ENCODE measurements at places on chromosomes 4 and X. TPM values are rescaled to one million over a fixed set of nuclear protein-coding genes. Genes with fewer than 3 reads are reported as not detected.

Gene GUCY1B1
- total RNA-seq, result 45.1 TPM

Gene DNAJB14
- 53.9 TPM for total RNA-seq

Gene RIBC1
- total RNA-seq, result 0.82 TPM

GRCh38 chrX:46204721-46205422, 340.3 kb downstream of the ZNF674 start:
- no peak overlapping the region for H3K27ac ChIP-seq
- no peak for DNase-seq
- H3K36me3 ChIP-seq, result no peaks in the 10 kb centered on the region
- H3K4me3 ChIP-seq, result no peak overlapping the region
- H3K27me3 ChIP-seq, result no peaks in the 10 kb centered on the region

DNA sequence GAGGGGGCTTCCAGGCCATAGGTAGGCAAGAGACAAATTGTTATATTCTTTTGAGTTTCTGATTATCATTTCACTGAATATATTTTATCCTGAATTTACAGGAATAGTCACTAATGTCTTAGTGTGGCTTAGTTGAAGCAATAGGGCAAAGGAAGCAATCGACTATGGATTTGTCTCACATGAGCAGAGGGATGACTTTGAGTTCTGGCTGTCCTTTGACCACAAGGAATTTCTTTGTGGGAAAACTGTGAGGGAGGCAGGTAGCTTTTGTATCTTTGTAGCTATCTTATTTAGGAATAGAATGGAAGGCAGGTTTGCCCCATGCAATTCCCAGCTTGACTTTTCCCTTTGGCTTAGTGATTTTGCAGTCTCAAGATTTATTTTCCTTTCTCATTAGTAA, 207.3 kb upstream of the ANXA10 start:
- no peak for DNase-seq
- no peak overlapping the region for H3K4me3 ChIP-seq
- H3K27ac ChIP-seq, result no peak overlapping the region
- no peaks in the 10 kb centered on the region for H3K4me1 ChIP-seq
- no peaks in the 10 kb centered on the region for H3K27me3 ChIP-seq
- no peaks in the 10 kb centered on the region for H3K36me3 ChIP-seq

DNA sequence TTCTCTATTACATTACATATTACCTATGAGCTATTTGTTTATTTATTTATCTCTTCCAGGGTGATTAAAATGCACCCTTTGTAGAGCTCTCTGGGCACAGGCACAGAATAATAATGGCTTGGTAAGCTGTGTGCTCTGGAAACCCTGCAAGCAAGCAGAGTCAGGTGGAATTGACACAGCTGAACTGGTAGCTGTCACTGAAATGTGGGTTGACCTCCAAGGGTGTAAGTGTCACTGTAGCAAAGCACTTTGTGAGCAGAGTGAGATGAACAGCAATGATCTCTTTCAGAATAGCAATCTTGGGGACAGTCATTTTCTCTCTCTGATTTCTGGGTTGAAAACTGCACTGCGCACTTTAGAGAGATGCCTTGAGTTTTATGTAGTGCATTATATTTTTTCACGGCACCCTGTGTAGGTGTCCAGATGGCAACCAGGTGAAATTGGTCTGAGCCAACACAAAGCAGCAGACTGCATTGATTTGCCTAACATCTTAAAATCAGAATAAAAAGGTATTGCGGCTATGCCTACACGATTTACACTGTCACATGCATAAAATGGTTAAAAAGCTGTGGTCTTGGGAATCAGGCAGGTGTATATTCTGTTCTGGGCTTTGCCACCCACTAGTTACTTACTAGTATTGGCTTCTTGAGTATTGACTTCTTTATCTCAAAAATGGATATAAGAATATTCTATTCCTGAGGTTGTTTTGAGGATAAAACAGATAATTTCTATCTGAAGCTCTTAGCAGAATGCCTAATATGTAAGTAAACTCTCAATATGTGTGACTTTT, 450.3 kb downstream of the RAPGEF2 start:
- H3K27ac ChIP-seq, result no peak overlapping the region
- H3K27me3 ChIP-seq, result no peaks in the 10 kb centered on the region
- DNase-seq, result no peak
- H3K36me3 ChIP-seq, result no peaks in the 10 kb centered on the region

- no peaks in the 10 kb centered on the region for H3K27me3 ChIP-seq
- no peaks in the 10 kb centered on the region for H3K36me3 ChIP-seq
- H3K27ac ChIP-seq, result no peak overlapping the region
- no peaks in the 10 kb centered on the region for H3K4me1 ChIP-seq
- no peak overlapping the region for H3K4me3 ChIP-seq
Measured at GRCh38 chrX:154652311-154653047, 900 bp downstream of the CTAG2 start.

DNA sequence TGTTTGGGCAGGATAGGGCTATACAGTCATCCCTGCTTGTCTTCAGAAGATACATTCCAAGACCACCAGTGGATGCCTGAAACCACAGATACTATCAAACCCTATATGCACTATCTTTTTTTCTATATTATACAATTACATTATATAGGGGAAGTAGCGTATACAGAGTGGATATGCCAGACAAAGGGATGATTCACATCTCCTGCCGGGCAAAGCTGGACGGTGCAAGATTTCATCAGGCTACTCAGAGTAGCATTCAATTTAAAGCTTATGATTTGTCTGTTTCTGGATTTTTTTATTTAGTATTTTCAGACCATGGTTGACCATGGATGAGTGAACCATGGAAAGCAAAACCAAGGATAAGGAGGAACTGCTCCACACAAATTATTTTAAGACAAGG, 7.0 kb upstream of the AMTN start:
- no peaks in the 10 kb centered on the region for H3K27me3 ChIP-seq
- no peak for DNase-seq
- H3K36me3 ChIP-seq, result no peaks in the 10 kb centered on the region
- no peak overlapping the region for H3K27ac ChIP-seq

DNA sequence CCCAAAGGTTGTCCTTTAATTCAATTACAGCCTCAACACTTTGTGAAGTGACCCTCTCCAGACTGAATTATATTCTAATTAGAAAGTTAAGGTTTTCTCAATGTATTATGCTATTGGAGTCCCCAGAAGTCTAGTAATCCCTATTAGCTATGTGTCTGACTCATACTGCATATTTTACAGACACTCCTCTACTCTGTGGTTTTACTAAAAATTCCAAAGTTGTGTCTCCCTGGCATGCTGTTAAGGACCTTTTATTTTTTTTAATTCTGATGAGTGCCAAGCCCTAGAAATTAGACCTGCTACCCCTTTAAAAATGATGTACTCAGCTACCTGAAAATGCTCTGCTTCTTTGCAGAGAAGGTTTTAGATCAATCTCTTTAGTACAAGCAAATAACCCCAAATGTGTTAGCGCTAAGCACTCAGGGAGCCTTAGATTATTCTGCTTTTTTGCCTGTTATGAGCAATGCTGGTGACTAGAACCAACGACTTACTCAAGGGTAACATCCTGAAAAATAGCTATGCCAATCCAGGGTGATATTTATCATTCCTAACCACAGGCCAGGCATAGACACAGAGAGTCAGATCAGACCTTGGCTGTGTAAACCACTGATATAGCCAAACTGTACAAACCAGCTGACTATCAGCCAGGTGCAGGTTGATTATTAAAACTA, 26.1 kb upstream of the CXCL13 start:
- H3K4me3 ChIP-seq, result no peak overlapping the region
- no peak for DNase-seq
- H3K4me1 ChIP-seq, result no peaks in the 10 kb centered on the region

DNA sequence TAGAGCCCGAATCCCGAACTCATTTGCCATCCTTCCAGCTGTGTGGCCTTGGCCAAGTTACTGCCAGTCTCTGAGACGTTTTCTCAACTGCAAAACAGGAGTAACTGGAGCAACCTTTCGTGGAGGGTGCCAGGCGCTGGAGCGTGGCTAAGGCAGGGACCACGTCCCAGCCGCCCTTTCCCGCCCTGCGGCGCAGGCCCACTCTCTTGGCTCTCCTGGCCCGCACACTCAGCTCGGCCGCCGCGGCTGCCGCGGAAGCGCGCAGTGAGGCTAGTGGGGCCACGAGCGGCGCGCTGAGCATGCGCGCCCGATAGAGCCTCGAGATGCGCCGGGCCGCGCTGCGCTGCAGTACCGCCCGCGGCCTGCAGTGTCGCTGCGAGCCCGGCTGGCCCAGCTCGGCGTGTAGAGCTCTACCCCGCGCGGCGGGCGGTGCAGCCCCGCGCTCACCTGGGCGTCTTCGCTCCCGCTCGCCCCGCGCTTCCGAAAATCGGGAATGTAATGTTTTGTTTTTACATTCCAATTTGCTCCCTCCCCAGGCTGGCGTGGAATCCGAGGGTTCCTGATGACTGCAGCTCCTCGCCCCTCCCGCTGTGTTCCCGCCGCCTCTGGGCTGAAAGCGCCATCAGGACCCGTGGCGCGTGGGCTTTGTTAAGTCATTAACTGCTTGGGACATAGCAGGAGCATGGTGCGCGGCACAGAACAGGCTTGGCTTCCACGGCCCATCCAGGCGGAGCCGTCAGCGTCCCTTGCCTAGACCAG, 4.0 kb upstream of the ZNF518B start:
- peak overlapping the region; percentile 20 for H3K4me3 ChIP-seq
- H3K36me3 ChIP-seq, result no peaks in the 10 kb centered on the region
- H3K27me3 ChIP-seq, result peaks cover 10% of the 10 kb centered on the region

DNA sequence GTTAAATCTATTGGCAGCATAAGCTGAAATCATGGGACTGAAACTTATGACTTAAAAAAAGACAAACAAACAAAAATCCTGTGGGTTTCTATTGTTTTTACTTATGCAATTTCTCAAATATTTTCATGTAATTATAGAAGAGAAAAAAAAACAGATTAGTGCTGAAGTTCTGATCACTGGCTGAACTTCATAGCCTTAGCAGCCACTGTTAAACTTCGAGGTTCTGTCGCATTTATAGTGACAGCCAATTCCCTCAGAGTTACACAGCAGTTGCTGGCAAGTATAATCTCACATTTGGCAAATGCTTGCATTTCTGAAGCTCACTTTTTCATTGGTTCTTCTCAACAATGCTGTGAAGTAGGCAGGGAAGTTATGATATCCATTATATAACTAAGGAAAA, 748.9 kb upstream of the MAGEB2 start:
- DNase-seq, result no peak
- H3K4me3 ChIP-seq, result no peak overlapping the region
- no peak overlapping the region for H3K27ac ChIP-seq
- no peaks in the 10 kb centered on the region for H3K36me3 ChIP-seq
- no peaks in the 10 kb centered on the region for H3K27me3 ChIP-seq

- peak overlapping the region; percentile 71 for H3K27ac ChIP-seq
- no peaks in the 10 kb centered on the region for H3K27me3 ChIP-seq
- peak overlapping the region; percentile 26 for H3K4me3 ChIP-seq
- DNase-seq, result peak; percentile 91
- H3K4me1 ChIP-seq, result peaks cover 58% of the 10 kb centered on the region
- H3K36me3 ChIP-seq, result no peaks in the 10 kb centered on the region
Measured at GRCh38 chr4:2800691-2801596, 8.1 kb downstream of the SH3BP2 start.

- no peak overlapping the region for H3K4me3 ChIP-seq
- H3K4me1 ChIP-seq, result no peaks in the 10 kb centered on the region
- H3K27ac ChIP-seq, result no peak overlapping the region
- no peaks in the 10 kb centered on the region for H3K36me3 ChIP-seq
Measured at GRCh38 chrX:15173411-15173810, 96.5 kb downstream of the ASB9 start.

DNA sequence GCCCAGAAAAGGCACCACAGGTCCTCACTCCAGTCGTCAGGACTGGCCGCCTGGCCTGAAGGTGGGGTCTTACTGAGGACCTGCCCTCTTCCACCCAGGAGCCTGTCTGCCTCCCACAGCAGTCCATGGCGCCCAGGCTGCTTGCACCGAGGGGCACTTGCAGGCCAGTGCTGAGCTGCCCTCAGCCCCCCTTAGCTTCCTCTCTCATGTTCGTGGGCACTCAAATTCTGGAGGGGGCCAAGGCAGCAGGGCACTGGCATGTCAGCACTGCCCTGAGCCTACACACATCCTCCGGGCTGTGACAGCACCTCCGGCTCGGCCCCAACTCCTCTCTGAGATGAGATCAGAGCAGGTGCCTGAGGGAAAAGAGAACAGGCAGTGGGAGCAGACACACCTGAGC, 27.2 kb upstream of the ZBTB33 start:
- H3K4me3 ChIP-seq, result no peak overlapping the region
- DNase-seq, result no peak
- H3K27me3 ChIP-seq, result no peaks in the 10 kb centered on the region
- no peaks in the 10 kb centered on the region for H3K36me3 ChIP-seq

DNA sequence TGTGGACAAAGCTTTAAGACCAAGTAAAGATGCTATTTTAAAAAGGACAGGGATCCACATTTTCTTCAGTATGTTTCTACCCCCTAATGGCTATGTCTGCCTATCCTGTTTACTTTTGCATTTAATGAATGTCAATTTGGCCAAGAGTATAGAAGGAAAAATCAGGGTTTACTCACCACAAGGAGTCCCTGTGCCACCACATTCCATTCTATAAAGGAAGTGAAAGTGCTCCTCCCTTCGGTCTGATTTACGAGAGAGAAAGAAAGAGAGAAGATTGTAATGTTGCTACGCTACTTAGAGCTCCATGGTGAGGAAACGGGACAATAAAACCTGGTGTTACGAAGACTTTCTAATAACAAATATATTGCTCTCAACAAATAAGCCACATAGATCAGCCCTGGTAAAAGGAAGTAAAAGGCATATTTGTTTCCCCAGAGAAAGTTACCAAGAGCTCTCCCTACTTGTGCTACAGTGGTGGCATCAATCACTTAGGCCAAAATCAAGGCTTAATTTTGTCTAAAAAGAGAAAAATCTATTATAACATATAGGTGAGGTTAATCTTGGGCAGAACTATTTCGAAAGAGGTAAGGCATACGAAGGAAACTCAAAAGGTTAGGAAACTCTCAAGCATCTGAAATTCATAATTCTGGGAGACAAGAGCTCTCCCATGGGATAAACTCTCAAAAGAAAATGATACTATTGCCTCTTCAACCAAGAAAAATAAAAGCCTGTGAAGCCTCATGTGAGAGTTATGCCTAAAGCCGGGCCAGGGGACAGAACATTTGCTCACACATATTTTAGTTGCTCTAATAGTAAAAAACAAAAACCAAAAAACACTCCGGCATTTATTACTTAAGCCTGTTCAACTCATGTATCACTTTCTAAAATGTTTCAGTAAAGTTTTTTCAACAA, 29.5 kb downstream of the TAPT1 start:
- DNase-seq, result no peak
- no peaks in the 10 kb centered on the region for H3K36me3 ChIP-seq
- H3K4me3 ChIP-seq, result peak overlapping the region; percentile 8
- H3K27ac ChIP-seq, result peak overlapping the region; percentile 37
- no peaks in the 10 kb centered on the region for H3K27me3 ChIP-seq
- peaks cover 72% of the 10 kb centered on the region for H3K4me1 ChIP-seq
